ENCODE measurements at places on chromosomes 4 and X.

GRCh38 chrX:139332441-139332840 is 198.1 kb upstream of the F9 start:
- no peaks in the 10 kb centered on the region for H3K27me3 ChIP-seq
- no peak overlapping the region for H3K27ac ChIP-seq
- no peak overlapping the region for H3K4me3 ChIP-seq
- no peaks in the 10 kb centered on the region for H3K4me1 ChIP-seq

GRCh38 chr4:109916027-109916409 is 3.3 kb downstream of the EGF start:
- no peaks in the 10 kb centered on the region for H3K36me3 ChIP-seq
- no peak overlapping the region for H3K4me3 ChIP-seq
- H3K27ac ChIP-seq = no peak overlapping the region
- H3K27me3 ChIP-seq = no peaks in the 10 kb centered on the region

DNA sequence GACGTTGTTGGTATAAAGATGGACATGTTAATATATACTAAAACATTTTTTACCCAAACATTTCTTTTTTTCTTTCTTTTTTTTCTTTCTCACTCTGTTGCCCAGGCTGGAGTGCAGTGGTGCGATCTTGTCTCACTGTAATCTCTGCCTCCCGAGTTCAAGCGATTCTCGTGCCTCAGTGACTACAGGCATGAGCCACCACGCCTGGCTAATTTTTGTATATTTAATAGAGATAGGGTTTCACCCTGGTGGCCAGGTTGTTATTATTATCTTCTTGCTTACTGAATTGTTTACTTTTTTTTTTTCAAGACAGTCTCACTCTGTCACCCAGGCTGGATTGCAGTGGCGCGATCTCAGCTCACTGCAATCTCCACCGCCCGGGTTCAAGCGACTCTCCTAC is 68.8 kb downstream of the HOPX start:
- H3K27me3 ChIP-seq = no peaks in the 10 kb centered on the region
- no peak for DNase-seq
- no peaks in the 10 kb centered on the region for H3K36me3 ChIP-seq
- no peak overlapping the region for H3K27ac ChIP-seq
- H3K4me3 ChIP-seq = no peak overlapping the region
- H3K4me1 ChIP-seq = no peaks in the 10 kb centered on the region

- H3K4me3 ChIP-seq = no peak overlapping the region
- no peak for DNase-seq
- H3K36me3 ChIP-seq = no peaks in the 10 kb centered on the region
- no peaks in the 10 kb centered on the region for H3K27me3 ChIP-seq
Observed at GRCh38 chr4:6734165-6734786, 18.3 kb downstream of the BLOC1S4 start.

GRCh38 chrX:132409780-132410556 is 78.9 kb downstream of the MBNL3 start:
- H3K36me3 ChIP-seq = no peaks in the 10 kb centered on the region
- H3K27ac ChIP-seq = no peak overlapping the region
- no peaks in the 10 kb centered on the region for H3K4me1 ChIP-seq
- no peak overlapping the region for H3K4me3 ChIP-seq
- DNase-seq = no peak

- H3K36me3 ChIP-seq = no peaks in the 10 kb centered on the region
- H3K4me3 ChIP-seq = peak overlapping the region; percentile 86
- H3K27ac ChIP-seq = no peak overlapping the region
- no peak for DNase-seq
Observed at GRCh38 chrX:20143111-20143510, 1.5 kb upstream of the EIF1AX start.

DNA sequence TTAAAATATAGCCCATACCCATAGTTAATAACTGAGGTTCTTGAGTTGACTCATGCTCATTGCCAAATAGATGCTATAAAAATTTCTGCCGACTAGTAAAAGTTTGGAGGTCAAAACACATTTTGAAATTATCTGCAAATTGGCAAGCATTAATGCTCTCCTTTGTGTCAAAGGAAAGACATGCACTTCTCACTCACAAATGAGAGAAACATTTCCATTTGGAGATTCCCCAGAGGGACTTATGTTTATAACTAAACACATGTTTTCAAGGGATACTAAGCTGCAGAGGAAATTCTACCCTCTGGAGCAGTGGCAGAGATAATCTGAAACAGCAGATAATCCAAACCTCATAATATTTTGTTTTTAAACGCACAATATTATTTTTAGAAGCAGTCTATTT is 45.7 kb upstream of the CCDC160 start:
- H3K4me1 ChIP-seq = no peaks in the 10 kb centered on the region
- no peak overlapping the region for H3K27ac ChIP-seq
- no peaks in the 10 kb centered on the region for H3K27me3 ChIP-seq
- no peak overlapping the region for H3K4me3 ChIP-seq
- no peak for DNase-seq

DNA sequence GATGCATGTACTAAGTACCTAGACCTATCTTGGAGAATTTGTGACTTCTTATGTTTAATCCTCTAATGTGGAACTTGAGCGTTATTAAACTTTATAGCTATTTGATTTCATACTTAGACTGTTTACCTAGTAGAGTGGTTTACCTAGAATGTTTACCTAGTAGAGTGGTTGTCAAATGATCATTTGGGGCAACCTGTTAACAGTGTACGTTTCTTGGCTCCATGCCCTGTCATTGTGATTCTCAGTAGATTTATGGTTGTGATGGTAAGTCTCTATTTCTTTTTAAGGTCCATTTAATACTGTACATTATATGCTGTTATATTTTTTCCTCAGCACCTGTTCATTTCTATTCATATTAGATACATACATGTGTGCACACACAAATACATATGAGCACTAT is 233.0 kb upstream of the MAD2L1 start:
- H3K4me3 ChIP-seq = no peak overlapping the region
- H3K4me1 ChIP-seq = no peaks in the 10 kb centered on the region
- H3K27me3 ChIP-seq = no peaks in the 10 kb centered on the region
- H3K36me3 ChIP-seq = no peaks in the 10 kb centered on the region
- no peak overlapping the region for H3K27ac ChIP-seq

DNA sequence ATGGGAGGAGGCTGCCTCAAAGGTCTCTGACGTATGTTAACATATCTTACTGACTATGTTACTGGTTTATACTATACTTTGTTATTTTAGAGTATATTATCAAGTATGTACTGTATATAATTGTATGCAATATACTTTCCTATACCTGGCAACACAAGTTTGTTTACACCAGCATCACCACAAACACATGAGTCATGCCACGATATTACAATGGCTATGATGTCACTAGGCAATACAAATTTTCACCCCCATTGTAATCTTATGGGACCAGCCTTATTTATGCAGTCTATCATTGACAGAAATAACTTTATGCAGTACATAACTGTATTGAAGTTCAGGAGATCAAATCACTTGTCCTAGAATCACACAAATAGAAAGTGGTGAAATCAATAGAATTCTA is 329.9 kb upstream of the SLC7A11 start:
- H3K27me3 ChIP-seq = no peaks in the 10 kb centered on the region
- H3K27ac ChIP-seq = no peak overlapping the region

DNA sequence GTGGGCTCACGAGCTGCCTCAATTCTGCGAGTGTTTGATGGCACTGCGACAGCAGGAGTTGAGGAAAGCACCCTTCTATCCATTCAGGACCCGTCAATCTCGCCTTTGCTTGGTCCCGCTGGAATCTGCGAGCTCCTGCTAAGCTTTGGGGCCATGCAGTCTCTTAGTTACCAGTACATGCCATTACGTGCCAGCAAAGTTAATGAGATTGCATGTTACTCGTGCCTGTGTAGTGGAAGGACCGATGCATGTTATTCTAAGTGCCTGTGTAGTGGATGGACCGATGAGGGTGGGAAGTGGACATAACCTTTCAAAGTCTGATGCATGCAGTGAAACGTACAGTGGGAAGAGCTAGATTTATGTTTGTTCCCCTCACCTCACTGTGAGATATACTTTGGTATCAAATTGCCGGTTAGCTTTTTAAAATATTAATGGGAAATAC is 569 bp downstream of the RPS3A start:
- H3K4me3 ChIP-seq = peak overlapping the region; percentile 95
- DNase-seq = no peak
- H3K36me3 ChIP-seq = peaks cover 51% of the 10 kb centered on the region
- H3K27me3 ChIP-seq = no peaks in the 10 kb centered on the region
- peak overlapping the region; percentile 92 for H3K27ac ChIP-seq
- H3K4me1 ChIP-seq = peaks cover 3% of the 10 kb centered on the region

- no peak for DNase-seq
- H3K4me3 ChIP-seq = no peak overlapping the region
- no peaks in the 10 kb centered on the region for H3K4me1 ChIP-seq
- H3K36me3 ChIP-seq = no peaks in the 10 kb centered on the region
- peaks cover 4% of the 10 kb centered on the region for H3K27me3 ChIP-seq
- H3K27ac ChIP-seq = no peak overlapping the region
Observed at GRCh38 chr4:71275570-71275969, 63.2 kb upstream of the SLC4A4 start.

DNA sequence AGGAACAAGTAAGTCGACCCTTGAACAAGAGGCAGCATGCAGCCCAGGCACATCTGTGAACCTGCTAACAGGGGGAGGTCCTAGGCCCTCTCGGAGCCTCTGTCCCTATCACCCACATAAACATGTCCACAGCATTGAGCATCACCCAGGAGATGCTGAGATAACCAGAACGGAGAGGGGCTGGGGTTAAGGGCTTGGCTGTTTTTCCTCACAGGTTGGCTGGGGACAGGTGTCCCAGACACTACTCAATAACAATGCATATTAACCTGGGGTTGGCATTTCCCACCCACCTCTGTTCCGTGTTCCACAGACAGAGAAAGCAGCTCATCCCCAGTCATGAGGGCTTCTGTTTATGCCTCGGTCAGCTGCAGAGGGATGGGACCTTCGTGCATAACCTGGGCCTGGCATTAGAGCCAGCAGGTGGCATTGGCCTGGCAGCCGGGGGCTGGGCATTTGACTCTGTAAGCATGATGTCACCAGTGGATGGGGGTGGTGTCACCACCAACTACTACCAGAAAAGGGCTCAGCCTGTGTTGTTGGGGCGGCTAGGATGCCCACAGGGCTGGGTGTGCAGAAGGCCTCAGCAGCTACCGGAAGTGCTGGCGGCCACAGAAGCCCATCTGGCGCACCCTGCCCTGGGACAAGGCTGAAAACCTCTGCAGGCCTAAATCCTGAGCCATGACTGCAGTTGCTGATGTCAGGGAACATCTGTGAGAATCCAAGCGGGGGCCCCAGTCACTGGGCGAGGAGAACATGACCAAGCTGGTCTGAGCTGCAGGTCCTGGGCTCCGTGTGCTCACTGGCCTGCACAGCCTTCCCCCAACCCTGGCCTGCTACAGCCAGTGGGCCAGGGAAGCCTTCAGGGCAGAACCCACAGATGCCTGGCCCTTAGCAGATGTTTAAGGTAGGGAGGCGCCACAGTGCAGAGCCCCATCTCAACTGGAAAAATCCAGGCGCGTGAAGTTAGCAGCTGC is 351.4 kb downstream of the NR3C2 start:
- DNase-seq = no peak
- H3K4me1 ChIP-seq = peaks cover 9% of the 10 kb centered on the region
- H3K36me3 ChIP-seq = no peaks in the 10 kb centered on the region
- H3K4me3 ChIP-seq = no peak overlapping the region
- H3K27me3 ChIP-seq = no peaks in the 10 kb centered on the region

GRCh38 chr4:73222466-73223257 is 35.9 kb downstream of the ANKRD17 start:
- H3K36me3 ChIP-seq = no peaks in the 10 kb centered on the region
- no peaks in the 10 kb centered on the region for H3K27me3 ChIP-seq
- DNase-seq = peak; percentile 83
- H3K4me1 ChIP-seq = peaks cover 21% of the 10 kb centered on the region
- peak overlapping the region; percentile 68 for H3K4me3 ChIP-seq
- peak overlapping the region; percentile 58 for H3K27ac ChIP-seq

DNA sequence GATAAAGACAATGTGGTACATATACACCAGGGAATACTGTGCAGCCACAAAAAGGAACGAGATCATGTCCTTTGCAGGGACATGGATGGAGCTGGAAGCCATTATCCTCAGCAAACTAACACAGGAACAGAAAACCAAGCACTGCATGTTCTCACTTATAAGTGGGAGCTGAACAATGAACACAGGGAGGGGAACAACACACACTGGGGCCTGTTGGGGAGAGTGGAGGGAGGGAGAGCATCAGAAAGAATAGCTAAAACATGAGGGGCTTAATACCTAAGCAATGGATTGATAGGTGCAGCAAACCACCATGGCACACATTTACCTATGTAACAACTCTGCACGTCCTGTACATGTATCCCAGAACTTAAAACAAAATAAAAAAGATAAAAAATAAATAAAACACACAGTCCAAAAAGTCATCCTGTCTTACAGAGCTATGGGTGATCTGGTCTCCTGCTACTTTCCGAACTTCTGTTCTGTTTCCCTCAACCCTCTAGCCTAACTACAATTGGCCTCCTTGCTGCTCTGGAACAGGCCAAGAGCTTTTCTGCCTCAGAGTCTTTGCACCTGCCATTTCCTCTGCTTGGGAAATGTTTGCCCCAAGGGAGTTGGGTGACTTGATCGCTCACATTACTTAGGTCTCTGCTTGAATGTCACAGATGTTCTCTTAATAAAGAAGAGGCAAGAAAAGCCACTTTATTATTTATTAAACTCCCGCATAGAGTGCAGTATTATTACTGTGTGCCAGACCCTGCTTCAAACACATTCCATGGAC is 1.1 kb upstream of the CD38 start:
- peaks cover 16% of the 10 kb centered on the region for H3K27me3 ChIP-seq
- no peaks in the 10 kb centered on the region for H3K4me1 ChIP-seq
- no peaks in the 10 kb centered on the region for H3K36me3 ChIP-seq
- H3K4me3 ChIP-seq = no peak overlapping the region
- no peak overlapping the region for H3K27ac ChIP-seq

- no peak for DNase-seq
- no peak overlapping the region for H3K4me3 ChIP-seq
- no peaks in the 10 kb centered on the region for H3K4me1 ChIP-seq
Observed at GRCh38 chr4:149140841-149141240, 674.8 kb downstream of the IQCM start.
